CD4-positive, alpha-beta memory T cell (primary cell): ENCODE measurements at places on chromosomes 7 and 10.

DNA sequence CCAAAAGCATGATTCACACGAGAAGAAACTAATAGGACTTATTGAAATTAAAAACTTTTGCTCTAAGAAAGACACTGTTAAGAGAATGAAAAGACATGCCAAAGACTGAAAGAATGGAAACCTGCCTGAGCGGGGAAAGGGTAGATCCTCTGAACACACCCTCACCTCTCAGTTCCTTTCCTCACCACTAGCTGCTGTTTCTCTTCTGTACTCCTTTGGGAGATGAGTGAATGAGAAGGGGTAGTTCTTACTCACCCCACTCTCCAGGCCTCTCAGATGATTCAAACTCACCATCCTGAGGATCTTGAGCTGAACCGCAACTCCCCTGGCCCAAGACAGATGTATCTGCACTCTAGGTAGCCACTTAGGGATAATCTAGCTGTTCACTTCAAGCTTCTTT lies 41.9 kb downstream of the IQUB start:
- DNase-seq: no peak

DNA sequence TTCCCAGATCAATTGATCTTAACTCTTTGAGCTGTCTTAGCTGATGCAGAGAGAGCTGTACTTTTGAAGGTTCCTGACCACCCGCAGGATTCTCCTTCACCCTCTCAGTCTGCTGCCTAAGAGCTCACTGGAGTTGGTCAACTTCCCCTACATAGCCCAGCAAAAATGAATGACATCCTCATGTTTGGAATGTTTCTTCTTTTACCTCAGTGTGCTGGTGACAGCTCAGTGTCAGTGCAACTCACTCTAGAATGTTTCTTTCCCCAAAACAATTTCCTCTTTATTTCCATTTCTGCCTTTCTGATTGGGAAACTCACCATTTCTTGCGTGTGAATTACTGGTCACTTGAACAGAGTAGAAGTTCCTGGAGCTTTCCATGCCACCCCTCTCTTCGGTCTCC lies 48.7 kb downstream of the LSMEM1 start:
- no peak for DNase-seq

DNA sequence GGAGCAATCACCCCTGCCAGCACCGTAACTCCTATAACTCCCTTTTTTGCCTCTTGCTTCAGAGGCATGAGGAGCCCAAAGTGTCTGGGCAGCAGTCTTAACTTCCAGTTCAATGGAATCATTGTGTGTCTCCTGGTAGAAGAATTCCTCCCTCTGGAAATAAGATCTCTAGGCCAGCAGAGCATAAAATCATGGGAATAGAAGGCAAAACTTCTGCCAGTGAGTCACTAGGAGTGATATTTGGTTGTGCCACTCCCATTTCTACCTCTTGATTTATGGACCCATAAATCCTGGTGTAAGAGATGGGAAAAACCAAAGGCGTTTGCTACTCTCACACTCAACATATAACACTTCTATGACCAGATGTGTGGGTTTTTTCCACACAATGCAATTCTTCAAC lies 104.9 kb upstream of the FAM180A start:
- no peak for DNase-seq

DNA sequence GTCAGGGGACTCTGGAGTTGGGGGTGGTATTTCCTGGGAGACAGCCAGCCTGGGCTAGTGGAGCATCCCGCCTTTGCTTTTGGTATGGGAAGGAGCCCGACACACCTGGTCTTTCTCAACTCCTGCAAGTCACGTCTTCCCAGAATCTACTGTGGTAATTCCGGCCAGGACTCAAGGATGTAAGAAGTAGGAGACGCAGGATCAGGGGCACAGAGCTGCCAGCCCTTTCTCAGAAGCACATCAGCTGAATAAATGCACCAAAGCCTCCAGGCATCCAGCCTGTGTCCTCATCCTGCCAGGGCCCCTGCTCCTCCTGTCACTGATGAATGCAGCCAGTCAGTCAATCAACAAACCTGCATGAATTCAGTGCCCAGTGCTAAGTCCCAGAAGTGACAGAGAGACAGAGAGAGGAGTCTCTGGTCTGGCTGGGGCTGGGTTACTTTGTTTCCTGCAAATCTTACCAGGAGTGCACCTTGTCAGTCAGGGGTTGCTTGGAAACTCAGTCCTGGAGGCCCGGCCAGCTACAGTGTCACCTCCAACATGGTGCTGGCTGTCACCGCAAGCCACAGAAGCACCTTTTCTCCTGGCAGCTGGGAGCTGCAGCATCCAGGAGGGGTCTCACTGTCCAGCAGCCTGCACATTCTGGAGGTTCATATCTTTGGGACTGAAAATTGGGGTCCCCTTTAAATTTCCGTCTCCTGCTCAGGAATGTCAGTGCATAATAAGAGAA lies 101.8 kb downstream of the PTPRE start:
- DNase-seq: no peak

DNA sequence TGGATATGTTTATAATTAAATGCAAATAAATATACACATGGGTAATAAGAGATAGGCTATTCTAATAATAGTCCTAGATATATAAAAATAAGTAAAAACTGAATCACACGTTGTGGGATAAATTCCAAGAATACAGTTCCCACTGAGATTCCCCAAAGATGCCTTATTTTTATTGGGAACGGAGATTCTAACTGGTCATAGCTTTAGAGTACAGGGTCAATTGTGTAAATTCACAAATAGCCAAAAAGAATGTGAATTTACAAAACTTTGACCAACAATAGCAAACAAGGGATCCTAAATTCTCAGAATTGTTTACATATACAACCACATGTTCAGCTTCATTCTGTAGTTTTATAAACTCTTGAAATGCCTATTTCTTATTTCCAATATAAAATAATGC lies 65.0 kb downstream of the VSTM4 start:
- no peak for DNase-seq

DNA sequence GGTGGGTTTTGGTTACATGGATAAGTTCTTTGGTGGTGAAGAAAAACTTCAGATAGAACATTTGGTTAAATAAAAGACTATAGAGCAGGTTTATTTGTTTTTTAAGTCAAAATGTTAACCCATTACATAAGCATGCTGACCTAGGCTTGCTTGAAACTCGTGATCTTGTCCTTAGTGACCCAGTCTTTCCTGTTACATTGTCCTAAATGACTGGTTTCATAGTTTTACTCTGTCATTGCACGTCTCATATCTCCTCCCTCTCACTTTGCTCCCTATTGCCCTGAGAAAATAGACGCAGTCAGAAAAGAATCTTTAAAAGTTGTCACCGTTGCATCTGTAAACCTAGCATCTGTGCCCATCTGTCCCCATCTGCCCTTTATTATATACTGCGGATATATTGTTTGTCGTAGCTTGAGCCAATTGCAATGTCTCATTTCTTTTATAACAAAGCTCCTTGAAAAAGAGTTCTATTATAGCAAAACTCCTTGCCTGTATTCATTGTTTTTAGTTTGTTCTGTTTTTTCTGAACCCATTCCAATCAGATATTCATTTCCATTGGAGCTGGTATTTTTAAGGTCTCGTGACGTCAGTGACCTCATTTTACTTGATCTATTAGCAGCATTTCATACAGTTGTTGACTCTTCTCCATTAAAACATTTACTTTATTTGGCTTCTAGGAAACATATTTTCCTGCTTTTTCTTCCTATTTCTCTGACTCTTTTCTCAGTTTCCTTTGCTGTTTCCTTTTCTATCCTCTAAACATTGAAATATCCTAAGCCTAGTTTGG lies 57.3 kb downstream of the HELLS start:
- DNase-seq: no peak
